COLO829 (cell line): ENCODE measurements at places on chromosomes 7 and 10.

GRCh38 chr10:29186221-29186620 lies 102.6 kb upstream of the LYZL1 start:
- DNase-seq, result no peak

DNA sequence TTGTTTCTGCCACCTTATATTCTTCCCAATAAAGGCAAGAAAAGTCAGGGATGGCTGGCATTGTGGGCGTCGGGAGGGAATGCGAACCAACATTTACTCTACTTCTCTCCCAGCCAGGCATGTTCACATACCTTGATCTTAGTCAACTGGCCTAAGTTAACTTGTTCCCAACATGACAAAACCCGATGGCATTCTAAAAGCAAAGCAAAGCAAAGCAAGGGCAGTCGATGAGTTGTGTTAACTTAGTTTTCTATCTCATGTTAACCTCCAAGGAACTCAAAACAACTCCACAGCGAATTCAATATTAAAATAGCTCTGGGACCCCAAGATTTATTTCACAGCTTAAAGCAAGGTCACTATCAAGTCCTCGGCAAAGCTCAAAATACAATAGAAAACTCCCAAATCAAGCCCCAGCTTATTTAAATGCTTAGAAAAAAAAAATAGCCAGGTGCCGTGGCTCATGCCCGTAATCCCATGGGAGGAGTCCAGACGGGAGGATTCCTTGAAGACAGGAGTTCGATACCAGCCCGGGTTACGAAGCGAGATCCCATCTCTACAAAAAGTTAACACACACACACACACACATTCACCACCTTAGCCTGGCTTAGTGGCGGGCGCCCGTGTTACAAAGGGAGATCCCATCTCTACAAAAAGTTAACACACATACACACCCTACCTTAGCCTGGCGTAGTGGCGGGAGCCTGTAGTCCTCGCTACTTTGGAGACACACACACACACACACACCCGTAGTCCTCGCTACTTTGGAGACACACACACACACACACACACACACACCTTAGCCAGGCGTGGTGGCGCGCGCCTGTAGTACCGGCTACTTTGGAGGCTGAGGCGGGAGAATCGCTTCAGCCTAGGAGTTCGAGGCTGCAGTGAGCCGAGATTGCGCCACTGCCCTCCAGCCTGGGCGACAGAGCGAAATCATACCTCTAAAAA lies 901 bp upstream of the CCNY start:
- no peak for DNase-seq

DNA sequence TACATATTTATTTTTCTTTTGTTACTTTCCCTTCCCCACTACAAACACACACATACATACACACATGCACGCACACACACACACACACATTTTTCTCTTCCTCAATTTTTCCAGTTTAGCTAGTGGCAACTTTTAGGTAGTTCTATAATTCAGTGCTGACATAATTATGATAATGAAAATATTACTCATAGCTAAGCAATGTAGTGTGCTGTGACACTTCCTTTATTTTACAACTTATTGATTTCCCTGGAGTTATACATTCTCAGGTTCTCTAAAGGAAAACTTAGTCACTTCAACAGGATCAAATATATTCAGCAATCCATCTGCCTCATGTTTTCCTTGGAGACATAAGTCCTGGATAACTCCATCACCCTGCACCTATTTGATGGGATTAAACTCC lies 151.6 kb downstream of the CACNA2D1 start:
- no peak for DNase-seq

DNA sequence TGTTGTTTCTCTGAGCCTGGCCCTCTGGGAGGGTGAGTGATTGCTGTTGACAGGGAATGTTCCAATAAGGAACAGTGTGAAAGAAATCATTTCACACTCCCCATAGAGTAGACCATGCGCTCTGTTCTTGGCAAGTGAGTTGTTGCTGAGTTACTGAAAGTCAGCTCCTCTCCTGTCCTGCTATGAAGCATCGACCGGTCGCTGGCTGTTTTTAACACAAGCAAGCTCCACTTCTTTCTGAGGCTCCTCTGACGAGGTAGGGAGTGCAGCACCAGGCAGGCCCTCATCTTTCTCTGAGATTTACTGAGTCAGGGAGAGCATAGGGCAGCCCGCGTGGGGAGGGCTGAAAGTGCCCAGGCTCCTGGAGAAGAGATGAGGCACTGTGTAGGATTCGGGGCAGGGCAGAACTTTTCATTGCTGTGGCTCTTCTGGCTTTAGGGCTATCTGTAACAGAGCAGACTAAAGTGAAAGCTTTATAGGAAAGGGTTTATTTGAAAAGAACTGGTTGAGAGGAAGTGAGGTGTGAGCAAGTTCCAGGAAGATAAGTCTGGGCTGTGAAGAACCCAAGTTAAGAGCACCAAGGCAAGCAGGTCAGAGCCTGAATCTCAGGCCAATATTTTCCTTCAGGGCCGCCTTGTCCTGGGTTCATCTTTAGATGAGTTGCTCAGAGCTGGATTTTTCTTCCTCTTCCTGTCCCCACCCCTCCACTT lies 332.2 kb downstream of the CCSER2 start:
- DNase-seq, result no peak

DNA sequence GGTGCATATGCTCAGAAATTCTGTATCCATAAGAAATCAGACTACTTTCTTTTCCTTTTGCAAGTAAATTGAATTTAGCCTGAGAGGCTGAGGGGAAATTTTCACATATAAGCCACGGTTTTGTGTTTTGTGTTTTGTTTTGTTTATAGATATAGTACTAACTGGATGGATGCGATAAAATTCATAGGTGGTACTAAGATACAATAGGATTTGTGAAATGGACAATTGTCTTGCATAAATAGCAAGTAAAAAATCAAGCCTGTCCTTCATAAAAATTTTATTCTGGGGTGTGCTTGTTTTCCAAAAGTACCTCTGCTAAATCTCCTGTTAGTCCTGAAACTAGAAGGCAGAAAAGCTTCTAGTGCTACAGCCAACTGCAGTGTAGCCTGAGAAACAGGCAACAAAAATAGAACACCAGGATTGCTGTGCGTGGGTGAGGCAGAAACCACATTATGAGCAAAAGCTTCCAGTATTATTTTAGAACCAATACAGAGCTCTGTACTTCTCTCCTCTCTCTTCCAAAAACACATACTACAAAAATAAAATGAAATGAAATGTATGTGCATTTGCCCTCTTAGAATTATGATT lies 634 bp upstream of the HDAC9 start:
- DNase-seq, result peak; percentile 46

GRCh38 chr10:114283535-114284234 lies 44.6 kb downstream of the VWA2 start:
- DNase-seq, result no peak

GRCh38 chr10:103822107-103822716 lies 33.2 kb downstream of the SH3PXD2A start:
- no peak for DNase-seq

- no peak for DNase-seq
Observed at GRCh38 chr7:141729020-141729419, 9.1 kb upstream of the SSBP1 start.

DNA sequence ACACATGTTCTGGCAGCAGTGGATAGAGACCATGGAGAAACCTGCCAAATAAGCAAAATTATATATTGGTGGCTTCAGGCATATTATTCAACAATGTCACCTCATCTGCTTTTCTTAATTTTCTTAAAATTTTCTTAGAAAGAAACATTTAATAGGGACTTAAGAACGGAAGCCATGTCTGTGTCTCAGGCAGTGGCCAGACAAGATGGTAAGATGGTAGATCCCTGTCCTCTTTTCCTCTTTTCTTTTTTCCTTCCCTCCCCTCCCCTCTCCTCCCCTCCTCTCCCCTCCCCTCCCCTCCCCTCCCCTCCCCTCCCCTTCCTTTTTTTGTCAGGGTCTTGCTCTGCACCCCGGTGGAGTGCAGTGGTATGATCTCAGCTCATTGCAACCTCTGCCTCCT lies 24.2 kb upstream of the ICA1 start:
- DNase-seq, result no peak

GRCh38 chr10:12187321-12187905 lies 8.3 kb downstream of the NUDT5 start:
- DNase-seq, result no peak

- DNase-seq, result no peak
Observed at GRCh38 chr10:31095677-31096560, 64.3 kb upstream of the ZNF438 start.

DNA sequence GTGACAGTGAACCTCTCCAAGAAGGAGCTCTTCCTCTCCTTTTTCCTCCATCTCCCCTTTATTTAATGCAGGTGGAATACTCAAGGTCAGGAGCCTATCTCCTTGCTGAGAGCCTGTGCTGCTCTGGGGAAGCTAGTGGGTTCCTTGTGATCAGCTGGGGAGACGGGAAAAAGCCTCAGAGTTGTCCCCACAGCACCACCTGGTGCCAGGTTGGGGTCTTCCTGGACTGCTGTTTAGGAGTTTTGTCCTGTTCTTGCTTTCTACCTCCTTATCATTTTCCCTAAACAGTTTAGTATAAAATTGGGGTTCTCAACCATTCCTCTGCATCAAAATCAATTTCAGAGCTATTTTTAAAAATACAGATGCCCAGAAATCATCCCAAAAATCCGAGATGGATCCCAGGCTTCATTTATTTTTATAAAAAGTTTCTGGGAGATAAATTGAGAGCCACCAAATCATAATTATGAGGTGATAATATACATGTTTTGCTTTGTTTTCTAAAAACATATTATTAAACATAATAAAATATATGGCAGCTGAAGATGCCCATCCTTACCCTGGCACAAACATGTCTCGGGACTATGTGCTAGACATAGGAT lies 44.3 kb downstream of the MACC1 start:
- peak; percentile 80 for DNase-seq

DNA sequence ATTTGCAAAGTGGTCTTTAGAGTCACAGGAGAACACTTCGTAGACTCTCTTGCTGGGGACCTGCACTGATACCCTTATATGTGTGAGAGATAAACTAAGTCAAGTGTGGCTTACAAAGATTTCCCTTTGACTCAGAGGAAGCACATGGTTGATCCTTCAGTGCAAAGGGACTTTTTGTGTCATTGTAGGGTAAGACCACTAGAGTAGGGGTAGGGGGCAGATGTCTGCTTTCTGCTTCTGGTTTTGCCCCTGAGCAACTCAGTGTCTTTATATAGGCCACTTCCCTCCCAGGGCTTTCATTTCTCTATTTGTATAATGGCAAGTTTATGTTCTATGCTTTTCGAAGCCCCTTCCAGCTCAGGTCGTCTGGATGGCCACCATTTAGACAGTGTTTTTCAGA lies 281.7 kb downstream of the SORCS3 start:
- DNase-seq, result no peak

GRCh38 chr10:101287997-101288635 lies 58.9 kb upstream of the LBX1 start:
- DNase-seq, result no peak
